ENCODE measurements at places on chromosomes 2 and 18.
A peak's percentile ranks its signal among the peaks of the same experiment; 100 is the strongest.

- DNase-seq: no peak
Observed at GRCh38 chr2:204183608-204184007, 247.0 kb downstream of the ICOS start.

DNA sequence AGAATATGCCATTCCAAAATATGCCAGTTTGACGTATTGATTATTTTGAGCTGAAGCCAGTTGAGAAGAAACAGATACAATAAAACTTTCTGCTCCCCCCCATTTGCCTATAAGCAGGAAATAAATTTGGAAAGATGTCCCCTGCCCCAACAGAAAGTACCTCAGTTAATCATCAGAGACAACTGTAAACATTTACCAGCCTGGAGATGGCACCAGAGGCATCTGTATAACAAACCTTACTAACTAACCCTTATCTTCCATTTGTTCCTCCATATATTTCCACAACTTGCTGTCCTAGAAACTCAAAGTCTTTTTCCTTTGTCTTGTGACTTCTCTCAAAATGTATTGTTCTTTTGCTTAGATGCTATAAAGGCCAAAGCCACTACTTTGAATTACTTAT lies 93.8 kb downstream of the AKAIN1 start:
- no peak for DNase-seq

DNA sequence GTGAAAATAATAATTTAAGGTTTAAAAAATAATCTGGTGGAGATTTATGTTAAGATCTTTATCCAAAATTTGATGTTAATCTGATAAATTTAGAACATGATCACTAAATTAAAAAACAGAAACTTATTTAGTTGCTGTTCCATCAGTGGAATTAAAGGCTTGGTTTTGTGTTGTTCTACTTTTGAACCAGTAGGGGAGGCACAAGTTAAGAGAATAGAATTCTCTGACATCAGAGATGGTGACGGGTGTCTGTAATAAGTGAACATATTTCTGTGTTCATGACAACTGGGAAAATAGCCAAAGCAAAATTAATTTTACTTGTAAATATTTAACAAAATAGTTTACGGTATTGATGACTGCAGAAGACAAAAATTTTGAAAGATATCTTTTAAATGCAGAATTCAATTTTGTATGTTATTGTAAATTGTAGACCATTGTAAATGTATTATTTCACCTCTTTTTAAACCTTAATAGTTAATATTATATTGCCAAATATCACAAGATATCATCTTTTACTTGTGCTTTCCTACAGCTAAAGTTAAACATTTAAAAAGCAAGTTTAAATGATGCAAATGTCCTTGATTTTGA lies 106.0 kb downstream of the UBR3 start:
- peak; percentile 23 for DNase-seq

- DNase-seq: no peak
Observed at GRCh38 chr18:36160959-36161371, 26.3 kb upstream of the MOCOS start.

DNA sequence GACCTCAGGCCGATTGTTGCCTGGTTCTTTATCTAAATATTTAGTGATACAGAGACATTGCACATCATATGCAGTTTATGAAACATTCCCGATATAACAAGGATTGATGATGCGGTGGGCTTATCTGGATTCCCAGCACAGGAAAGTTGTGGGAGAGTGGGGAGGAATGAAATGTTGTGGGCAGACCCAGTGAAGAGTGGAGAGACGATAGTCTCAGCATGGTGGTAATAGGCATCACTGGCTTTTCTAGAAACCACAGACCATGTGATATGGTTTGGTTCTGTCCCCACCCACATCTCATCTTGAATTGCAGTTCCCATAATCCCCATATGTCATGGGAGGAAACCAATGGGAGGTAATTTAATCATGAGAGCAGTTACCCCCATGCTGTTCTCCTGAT lies 34.8 kb upstream of the RND3 start:
- no peak for DNase-seq

GRCh38 chr2:217349251-217349650 lies 489.4 kb upstream of the TNP1 start:
- DNase-seq: no peak
